ENCODE measurements at places on chromosomes 2 and 18.

GRCh38 chr2:28271919-28272250, 120.8 kb upstream of the FOSL2 start:
- DNase-seq, result no peak

DNA sequence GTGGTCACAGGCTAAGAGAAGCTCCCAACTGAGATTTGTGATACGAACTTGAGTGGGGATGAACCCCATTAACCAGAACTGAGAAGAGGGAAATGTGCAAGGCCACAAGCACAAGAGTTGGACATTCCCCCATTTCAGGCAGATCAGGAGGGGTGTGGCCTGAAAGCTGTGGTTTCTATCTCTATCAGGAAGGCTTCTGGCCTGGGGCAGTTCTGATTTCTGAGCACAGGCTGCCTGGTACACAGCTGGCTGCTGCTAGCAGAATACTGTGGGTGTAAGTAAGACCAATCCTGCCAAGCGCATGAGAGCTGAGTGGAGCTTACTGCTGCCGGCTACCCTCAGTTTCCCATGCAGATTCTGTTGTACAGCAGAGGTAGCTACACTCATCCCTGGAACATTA, 484.6 kb downstream of the SATB2 start:
- DNase-seq, result no peak

DNA sequence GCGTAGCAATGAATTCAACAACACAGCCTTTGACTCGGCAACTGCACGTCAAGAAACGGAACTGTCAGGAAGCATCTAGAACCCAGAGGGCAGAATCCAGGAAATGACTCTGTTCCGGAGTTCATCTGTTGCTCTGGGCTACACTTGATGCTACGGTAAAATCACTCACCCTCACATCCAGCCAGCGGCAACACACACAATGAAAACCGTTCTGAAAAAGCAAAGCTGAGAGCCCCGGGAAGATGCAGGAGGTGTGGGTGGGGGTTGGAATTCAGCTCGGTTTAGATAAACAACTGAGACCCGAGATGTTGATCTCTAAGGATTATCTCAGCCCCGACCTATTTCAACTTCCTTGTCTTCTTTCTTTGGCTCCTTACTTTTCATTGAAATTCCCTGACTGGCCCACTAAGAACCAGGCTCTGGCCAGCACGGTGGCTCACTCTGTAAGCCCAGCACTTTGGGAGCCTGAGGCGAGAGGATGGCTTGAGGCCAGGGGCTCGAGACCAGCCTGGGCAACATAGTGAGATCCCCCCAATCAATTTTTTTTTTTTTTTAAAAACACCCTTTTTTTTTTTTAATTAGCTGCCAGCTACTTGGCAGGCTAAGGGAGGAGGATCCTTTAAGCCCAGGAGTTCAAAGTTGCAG, 13.3 kb upstream of the RAB17 start:
- DNase-seq, result peak; percentile 17

- no peak for DNase-seq
These were observed at the start of gene TWIST2 for GRCh38 chr2:238847841-238848690. Gene TWIST2, plus strand, starts transcription at chr2:238848085. Its CDS starts 131 bp downstream, at chr2:238848216.

GRCh38 chr2:62038975-62039771, 133.7 kb downstream of the COMMD1 start:
- DNase-seq, result no peak

GRCh38 chr2:45315861-45316260, 295.2 kb downstream of the SRBD1 start:
- DNase-seq, result no peak
